ENCODE measurements at places on chromosomes 12 and 14.

GRCh38 chr14:68792678-68792978 is 239 bp downstream of the ZFP36L1 start:
- ATAC-seq = no peak

GRCh38 chr12:29773076-29773475 is 10.7 kb downstream of the TMTC1 start:
- ATAC-seq = no peak

- ATAC-seq = no peak
Observed at GRCh38 chr12:40945772-40946171, 242.3 kb upstream of the PDZRN4 start.

GRCh38 chr14:72236629-72237028 is 304.4 kb downstream of the RGS6 start:
- ATAC-seq = no peak

DNA sequence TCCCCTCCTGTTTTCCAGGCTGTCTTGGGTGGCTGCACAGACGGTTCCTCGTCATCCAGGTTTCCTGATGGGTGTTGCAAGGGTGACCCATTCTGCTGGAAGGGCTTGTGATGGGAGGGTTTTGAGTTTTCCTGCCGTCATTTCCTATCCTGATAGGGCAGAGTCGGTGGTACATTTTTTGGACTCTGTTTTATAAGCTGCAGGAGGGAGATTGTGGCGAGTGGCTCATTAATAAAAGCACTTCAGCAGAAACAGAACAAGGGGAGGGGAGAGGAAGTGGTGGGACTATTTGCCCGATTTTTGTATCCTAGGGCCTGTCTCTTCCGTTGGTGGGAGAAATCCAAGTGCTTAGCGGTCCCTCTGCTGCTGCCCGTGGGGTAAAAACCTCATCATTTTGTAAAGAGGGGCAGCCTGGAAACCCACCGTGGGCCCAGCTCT is 40.0 kb downstream of the TSPAN9 start:
- peak; percentile 64 for ATAC-seq
